ENCODE measurements at places on chromosomes 1 and 21.
A peak's percentile ranks its signal among the peaks of the same experiment; 100 is the strongest.

DNA sequence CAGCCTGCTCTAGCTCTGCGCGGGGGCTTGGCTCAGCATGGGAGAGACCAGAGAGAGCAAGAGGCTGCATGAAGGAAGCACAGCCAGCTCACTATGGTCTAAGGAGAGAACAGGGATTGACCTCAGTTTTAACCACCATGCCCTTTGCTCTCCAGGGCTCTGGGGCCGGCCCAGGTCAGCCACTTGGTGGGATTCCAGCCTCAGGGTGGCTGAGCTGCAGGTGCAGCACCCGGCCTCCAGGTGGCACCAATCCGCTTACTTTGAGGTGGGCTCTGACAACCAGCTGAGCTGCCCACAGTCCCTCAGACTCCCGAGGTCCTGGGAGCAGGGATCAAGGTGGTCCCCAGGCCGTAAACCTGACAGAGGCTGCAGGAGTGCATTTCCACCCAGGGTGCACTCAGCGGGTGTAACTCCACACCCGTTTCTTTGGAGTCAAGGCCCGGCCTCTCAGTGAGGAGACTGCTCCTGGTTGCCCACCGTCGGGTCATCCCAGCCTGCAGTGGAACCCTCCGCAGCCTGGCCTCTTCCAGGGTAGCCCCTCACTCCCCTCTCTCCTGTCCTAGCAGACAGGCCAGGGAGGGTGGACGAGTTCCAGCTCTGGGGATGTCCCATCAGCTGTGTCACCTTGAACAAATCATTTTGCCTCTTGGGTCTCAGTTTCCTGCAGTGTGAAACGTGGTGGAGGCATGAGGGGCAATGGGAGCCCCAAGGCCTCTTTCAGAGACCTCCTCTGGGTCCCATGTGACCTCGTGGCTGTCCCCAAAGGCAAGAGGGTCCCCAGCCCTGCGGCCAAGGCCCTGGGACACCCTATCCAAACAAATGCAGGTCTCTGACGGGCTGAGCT, 607 bp upstream of the LGR6 start:
- peak; percentile 67 for DNase-seq

DNA sequence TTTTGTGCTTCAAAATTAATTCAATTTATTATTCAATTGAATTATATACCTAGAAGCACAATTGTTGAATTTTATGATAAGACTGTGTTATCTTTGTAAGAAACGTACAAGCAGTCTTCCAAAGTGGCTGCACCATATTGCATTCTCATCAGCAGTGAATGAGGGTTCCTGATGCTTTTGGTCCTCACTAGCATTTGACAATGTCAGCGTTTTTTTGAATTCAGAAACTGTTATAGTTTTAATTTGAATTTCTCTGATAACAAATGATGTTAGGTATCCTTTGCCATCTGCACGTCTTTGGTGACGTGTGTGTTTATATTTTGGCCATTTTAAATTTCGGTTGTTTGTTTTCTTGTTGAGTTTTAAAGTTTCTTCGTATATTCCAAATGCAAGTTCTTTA, 553.0 kb upstream of the ZP4 start:
- DNase-seq: no peak

- no peak for DNase-seq
Observed at GRCh38 chr1:84995484-84996334, 1.2 kb downstream of the MCOLN2 start.

- DNase-seq: no peak
Observed at GRCh38 chr1:214513394-214513793, 38.0 kb downstream of the PTPN14 start.

DNA sequence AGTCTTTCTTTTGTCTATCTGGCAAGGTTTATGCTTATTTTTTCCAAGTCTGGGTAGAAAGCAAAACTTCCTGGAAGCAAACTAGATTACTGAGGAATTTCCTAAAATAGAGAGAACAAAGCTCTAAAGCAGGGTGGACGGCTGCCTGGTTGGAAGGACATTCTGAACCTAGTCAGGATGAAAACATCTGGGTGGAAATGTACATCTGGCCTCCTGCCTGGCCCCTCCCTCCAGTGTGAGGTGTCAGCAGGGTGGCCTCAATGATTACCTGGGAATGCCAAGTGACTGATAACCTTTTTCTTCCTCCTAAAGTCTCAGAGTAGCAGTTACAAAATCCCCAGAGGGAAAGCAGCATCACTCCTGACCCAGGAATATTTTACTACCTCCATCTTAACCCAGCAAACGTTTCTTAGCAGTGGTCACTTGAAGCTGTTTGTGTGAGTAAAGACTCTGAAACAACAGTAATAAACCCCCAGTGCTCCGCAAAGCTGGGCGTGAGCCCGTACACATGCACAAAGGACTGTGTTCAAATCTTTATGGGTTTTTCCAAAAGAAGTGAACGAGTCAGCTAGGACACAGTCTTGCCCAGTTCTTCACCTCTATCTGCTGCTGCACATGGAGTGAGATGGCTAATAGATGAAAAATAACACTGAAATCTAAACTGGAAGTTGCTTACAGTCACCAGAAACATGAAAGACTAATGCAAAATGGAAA, 18.9 kb downstream of the ANGPTL7 start:
- no peak for DNase-seq

GRCh38 chr1:22025368-22026155, 24.1 kb downstream of the CELA3A start:
- peak; percentile 95 for DNase-seq

- no peak for DNase-seq
Observed at GRCh38 chr1:101165532-101165931, 71.3 kb upstream of the S1PR1 start.

DNA sequence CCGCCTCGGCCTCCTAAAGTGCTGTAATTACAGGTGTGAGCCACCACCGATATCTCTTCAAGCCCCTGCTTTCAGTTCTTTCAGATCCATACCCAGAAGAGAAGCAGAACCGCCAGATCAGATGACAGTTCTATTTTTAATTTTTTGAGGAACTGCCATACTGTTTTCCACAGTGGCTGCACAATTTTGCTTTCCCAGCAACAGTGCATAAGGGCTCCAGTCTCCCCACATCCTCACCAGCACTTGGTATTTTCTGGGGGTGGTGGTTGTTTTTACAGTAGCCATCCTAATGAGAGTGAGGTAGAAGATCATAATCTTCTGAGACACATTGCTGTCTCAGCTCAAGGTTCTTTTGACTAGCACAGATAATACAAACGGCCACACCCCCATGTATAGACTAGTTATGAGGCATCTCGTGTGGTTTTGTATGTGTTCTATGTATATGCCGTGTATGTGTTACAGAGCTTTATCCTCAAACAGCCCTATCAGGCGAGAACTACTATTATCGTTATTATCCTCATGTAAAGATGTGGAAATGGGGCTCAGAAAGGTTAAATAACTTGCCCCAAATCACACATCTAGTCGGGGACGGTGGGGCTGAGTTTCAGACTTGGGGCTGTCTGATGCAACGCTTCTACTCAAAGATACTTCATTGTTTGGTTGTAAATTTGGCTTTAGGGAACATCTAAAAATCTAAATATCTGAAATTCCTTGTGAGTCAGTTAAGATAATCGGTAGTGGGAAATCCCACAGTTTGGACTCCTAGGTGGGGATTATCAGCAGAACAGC, 12.0 kb downstream of the FHAD1 start:
- DNase-seq: no peak

- no peak for DNase-seq
Observed at GRCh38 chr1:213669964-213670691, 317.6 kb upstream of the PROX1 start.

GRCh38 chr1:39261712-39262221, 57.3 kb downstream of the MACF1 start:
- DNase-seq: no peak

- DNase-seq: no peak
Observed at GRCh38 chr1:245768596-245768995, 613.8 kb downstream of the KIF26B start.

GRCh38 chr1:29083317-29084195, 40.1 kb downstream of the TMEM200B start:
- DNase-seq: no peak

- DNase-seq: no peak
Observed at GRCh38 chr1:58813361-58813760, 29.5 kb upstream of the JUN start.

DNA sequence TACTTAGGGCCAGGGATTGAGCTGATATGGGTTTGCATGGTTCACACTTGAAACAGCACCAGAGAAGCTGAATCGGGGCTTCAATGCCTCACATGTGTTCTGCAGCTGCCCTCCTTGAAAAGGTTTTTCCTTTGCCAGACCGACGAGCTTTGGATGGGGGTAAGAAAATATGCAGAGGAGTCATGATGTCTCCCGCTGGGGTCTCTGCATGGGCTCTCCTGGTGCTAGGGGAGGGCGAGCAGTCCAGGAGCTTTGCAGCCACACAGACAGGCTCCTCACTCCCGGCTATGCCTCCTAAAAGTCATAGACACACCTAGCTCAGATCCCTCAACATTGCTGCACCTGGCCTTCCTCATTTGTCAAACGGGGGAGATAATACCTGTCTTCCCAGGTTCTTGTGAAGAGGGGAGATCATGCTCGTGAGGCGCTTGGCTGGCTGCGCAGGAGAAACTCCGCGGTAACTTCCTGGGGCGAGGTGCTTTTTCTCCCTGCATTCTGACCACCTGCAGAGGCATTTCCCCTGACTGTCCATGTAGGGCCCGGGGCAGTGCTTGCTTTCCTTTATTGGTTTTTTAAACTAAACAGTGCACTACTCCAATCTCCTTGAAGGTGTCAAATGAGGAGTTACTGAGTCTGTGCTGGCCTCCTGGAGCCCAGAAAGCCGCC, 112.4 kb downstream of the PLXNA2 start:
- DNase-seq: no peak

DNA sequence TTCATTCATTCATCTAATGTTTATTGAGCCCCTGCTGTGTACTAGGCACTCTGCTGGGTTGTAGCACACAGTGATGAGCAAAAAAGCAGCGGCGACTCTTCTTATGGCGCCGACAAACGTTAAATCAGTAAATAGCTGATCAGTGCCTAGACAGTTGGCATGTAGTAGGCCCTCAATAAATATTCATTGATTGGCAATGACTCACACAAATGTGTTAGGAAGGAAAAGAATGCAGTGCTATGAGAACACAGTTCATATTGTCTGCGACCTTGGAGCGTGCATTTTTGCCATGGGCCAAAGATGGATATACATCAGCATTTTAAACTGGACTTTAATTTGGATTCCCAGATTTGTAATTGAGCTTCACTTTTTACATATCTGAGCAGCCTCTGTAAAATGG, 52.0 kb downstream of the PRDM2 start:
- no peak for DNase-seq

- DNase-seq: no peak
Observed at GRCh38 chr1:200033511-200034261, 6.2 kb downstream of the NR5A2 start.

DNA sequence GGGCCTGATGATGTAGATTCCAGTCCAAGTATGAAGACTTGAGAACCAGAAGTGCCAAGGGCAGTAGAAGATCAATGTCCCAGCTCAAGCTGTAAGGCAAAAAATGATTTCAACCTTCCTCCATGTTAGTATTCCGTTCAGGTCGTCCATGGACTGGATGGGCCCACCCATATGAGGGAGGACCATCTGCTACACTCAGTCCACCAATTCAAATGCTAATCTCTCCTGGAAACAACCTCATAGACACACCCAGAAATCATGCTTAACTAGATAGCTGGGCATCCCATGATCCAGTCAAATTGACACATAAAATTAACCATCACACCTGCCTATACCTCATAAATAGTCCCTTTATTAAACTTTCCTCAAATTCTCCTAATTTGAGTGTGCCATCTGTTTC, 73.3 kb upstream of the NFASC start:
- DNase-seq: no peak

DNA sequence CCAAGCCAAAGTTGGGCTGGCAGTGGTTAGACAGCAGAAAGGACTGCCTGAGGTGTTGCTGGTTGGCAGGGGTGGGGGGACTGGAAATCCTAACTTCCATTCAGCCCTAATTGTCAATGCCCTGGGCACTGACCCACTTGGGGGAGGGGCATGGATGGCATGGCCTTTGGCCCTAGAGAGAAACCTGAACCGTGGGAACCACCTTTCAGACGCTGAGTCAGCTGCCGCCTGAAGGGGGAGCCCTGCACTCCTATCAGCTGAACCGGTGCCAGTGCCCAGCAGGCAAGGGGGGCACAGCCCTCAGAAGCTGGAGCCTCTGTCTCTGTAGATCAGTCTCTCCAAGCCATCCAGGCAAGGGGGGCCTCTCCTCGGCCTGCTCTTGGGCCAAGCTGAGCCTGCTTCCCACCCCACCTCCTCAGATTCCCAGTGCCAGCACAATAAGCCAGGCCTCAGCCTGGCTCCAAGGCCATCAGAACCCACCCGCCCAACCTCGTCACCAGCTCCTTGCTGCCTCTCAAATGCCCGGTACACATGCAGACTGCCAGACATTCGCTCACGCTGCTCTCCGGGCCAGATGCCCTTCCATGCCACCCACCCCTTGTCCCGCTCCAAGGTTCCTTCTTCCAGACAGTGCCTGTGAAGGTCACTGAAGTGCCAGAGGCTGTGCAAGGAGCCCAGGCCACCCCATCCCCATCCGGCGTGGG, 11.6 kb downstream of the TINAGL1 start:
- peak; percentile 76 for DNase-seq

- no peak for DNase-seq
Observed at GRCh38 chr1:15714406-15715136, 21.5 kb upstream of the SLC25A34 start.

GRCh38 chr1:67557696-67558448, 127.1 kb upstream of the GADD45A start:
- DNase-seq: no peak

DNA sequence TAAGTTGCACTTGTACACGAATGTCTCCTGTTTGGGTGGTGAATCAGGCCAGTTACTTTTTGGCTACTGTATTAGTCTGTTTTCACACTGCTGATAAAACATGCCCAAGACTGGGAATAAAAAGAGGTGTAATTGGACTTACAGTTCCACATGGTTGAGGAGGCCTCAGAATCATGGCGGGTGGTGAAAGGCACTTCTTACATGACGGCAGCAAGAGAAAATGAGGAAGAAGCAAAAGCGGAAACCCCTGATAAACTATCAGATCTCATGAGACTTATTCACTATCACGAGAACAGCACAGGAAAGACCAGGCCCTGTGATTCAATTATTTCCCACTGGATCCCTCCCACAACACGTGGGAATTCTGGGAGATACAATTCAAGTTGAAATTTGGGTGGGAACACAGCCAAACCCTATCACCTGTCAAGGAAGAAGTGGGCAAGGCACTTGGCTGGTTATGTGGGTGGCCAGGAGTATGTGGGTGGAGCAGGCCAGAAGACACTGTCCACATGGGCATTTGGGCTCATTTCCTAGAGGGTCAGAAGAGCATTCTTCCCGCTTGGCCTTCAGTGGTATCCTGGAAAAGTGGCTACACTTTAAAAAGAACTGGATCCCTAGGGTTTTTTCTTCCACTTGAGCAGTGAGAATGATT, 228.8 kb downstream of the HHAT start:
- DNase-seq: no peak

GRCh38 chr1:9589144-9589718, 520 bp downstream of the TMEM201 start:
- DNase-seq: peak; percentile 9
